ENCODE measurements at places on chromosomes 12 and 14.

GRCh38 chr14:68384335-68384734 lies 408.5 kb downstream of the ZFP36L1 start:
- DNase-seq = no peak

GRCh38 chr12:60415351-60415750 lies 819.5 kb downstream of the SLC16A7 start:
- no peak for DNase-seq

- DNase-seq = no peak
Measured at GRCh38 chr14:87877877-87878276, 115.1 kb downstream of the GALC start.

GRCh38 chr14:72644758-72645489 lies 249.0 kb downstream of the DPF3 start:
- no peak for DNase-seq

- DNase-seq = no peak
Measured at GRCh38 chr12:107503887-107504885, 181.4 kb upstream of the PWP1 start.

- DNase-seq = no peak
Measured at GRCh38 chr12:70467918-70468733, 102.0 kb downstream of the KCNMB4 start.

DNA sequence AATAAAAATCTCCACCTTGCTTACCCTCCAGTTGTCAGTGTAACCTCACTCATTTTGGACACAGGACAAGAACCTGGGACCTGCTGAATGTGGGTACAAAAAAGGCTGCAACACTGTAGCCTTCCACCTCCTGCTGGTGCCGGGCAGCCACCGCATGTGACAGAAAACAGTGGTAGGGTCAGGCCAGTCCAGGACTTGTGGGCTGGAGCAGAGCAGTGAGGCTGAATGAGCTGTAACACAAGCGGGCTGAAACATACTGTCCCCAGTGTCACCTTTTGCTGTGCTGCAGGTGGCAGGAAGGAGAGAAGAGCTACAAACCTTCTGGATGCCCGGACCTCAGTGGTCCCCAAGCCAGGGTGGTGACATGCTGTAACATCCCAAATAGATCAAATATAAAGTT lies 465.4 kb upstream of the FOXG1 start:
- DNase-seq = no peak

GRCh38 chr14:69879175-69880043 lies at the start of gene SMOC1:
Gene SMOC1, plus strand, starts transcription at chr14:69879416. Its CDS starts 263 bp downstream, at chr14:69879679.
- no peak for DNase-seq

DNA sequence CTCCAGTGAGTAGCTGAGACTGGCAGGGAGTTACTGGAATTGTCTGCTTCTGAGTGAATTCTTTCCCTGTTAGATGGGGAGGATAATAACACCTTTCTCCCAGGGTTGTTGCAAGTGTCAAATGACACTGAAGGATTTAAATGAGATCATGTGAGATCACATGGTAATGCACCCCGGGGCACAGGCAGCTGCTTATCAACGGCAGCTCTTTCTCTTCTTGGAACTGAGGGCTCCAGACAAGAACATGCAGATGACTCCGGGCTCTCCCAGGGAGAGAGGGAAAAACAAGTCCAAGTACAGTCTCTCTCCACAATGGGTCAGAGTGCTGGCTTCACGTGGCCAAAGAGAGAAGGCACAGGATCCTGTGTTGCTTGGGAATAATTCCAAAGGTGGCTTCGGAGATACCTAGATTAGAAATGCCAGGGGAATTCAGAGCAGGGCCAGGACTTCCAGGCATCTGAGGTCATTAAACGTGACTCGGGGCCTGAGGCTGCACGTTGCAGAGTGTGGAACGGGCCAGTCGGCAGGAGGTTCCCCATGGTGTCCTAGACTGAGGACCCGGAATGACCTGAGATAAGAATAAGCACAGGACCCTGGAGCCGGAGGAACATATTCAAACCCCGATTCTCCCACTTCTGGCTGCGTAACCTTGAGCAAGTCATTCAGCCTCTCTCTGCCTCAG lies 109.2 kb downstream of the PRMT8 start:
- no peak for DNase-seq

- DNase-seq = no peak
Measured at GRCh38 chr14:31578266-31578665, 17.1 kb downstream of the NUBPL start.

DNA sequence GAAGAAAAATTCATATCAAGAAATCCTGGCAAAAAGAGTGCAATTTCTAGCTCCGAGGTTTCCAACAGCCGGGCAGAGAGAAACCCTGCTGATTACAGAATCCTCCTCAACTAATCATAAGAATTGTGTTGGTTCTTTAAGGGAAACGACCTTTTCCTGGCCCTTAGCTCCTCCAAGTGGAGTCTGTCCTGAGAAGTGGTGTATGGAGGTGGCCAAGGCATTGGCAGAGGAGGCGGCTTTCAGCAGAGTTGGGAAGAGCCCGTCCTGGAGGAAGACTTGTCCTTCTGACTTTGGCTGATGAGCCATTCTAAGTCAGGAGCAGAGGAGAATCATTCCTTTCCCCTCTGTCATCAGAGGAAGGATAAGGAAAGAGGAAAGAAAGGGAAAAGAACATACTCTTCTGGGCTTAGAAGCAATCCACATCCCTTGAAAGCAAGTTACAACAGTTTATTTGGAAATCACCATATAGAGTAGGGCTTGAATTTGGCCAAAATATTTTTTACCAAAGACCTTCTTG lies 46.5 kb upstream of the PTCSC3 start:
- no peak for DNase-seq

DNA sequence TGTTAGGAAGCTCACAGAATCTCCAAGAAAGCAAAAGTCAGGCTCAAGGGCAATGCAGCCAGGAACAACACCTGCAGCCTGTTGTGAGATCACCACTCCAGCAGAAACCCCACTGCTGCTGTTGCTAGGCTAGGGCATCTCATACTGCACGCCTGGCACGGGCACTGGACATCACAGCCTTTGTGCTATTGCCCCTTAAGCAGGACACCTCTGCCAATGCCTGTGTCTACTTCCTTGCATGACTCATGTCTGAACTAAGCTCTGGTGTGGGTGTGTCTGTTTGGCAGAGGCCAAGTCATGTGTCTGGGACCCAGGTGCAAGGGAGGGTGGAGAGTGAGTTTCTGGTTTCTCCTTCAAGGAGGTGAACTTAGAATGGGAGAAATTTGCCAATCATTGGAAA lies 10.0 kb upstream of the DDX47 start:
- no peak for DNase-seq

DNA sequence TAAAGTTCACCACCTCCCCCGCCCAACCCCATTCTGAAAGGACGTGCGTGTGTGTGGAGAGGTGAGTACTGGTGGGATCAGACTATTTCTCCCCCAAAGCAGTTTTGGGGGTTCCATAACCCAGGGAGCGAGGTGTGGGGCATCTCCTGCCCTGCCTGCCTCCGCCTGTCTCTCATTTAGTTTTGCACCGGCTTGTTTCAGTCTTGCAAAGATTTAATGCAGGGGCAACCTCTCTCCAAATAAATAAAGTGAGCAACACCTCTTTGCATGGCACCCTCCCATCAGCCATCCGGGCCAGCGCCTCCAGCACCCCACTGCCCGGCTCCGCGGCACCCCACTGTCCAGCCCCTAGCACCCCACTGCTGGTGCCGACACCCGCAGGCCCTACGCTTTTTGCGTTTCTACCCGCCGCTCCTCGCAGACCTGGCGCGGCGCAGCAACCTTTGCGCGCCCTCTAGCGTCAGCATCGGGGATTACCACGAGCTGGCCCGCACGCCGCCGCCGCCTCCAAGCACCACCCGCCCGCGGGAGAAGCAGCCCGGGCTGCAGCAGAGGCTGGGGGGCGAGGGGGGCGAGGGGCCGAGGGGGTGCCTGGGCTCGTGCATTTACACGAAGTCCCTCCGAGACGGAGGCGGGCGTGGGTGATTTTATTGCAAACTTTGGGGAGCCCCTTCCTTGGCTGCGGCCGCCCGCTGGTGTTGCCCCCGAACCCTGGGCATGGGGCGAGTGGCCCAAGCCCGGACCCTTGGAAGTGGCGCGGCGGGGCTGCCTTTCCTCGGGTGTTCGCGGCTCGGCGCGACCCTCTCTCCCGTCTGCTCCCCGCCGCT lies 55.8 kb upstream of the VRK1 start:
- no peak for DNase-seq

GRCh38 chr14:70658899-70659298 lies 17.2 kb downstream of the TTC9 start:
- no peak for DNase-seq

DNA sequence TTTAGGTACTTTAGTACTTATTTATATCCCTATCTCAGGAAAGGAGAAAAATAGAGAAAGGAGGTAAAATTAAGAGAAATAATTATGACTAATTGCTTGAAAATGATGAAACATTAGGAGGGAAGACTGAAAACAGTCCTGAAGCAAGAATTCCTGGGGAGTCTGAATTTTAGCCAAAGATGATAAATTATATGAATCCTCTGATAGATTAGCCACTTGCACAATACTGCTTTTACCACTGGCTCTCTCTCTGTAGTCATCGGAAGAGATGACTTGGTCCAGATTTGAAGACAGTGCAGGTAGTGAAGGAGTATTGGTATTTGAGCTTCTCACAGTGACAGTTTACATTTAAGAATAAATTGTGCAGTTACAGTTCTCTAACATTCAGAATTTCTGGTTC lies 83.8 kb upstream of the CLEC14A start:
- no peak for DNase-seq

- DNase-seq = no peak
Measured at GRCh38 chr12:92036061-92036620, 109.5 kb downstream of the BTG1 start.

DNA sequence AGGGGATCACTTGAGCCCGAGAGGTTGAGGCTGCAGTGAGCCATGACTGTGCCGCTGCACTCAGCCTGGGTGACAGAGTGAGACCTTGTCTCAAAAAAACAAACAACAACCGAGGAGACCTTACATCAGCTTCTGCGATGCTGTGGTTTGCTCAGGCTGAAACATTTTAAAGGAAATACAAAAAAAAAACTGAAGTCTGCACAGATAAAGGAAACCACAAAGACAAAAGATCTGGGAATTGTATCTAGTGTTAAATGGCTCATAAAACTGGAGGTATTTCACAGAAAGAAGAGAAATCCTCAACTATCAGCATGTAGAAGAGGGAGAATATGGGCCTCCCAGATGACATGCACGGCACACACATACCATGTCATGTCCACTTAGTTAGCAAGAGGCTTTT lies 60.3 kb upstream of the VPS33A start:
- no peak for DNase-seq

GRCh38 chr14:69133206-69134125 lies 19.5 kb downstream of the DCAF5 start:
- DNase-seq = no peak

GRCh38 chr14:24843494-24843893 lies 206.5 kb downstream of the STXBP6 start:
- no peak for DNase-seq

DNA sequence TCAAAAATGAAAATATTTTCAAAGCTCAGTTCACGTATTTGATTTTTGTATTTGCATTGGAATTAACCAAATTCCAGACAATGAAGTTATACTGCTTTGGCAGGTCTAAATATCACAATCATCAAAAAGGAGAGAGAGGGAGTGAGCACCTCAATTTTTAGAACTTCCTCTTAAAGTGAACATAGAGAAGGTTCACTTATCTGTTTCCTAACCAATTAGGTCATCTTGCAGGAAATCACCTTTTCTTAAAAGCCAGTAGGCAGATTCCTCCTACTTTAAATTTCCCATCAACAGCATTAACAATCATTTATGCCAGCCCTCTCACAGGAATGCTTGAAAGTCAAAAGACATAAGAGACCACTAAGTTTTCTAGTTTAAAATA lies 388.7 kb downstream of the ZFP36L1 start:
- DNase-seq = no peak

DNA sequence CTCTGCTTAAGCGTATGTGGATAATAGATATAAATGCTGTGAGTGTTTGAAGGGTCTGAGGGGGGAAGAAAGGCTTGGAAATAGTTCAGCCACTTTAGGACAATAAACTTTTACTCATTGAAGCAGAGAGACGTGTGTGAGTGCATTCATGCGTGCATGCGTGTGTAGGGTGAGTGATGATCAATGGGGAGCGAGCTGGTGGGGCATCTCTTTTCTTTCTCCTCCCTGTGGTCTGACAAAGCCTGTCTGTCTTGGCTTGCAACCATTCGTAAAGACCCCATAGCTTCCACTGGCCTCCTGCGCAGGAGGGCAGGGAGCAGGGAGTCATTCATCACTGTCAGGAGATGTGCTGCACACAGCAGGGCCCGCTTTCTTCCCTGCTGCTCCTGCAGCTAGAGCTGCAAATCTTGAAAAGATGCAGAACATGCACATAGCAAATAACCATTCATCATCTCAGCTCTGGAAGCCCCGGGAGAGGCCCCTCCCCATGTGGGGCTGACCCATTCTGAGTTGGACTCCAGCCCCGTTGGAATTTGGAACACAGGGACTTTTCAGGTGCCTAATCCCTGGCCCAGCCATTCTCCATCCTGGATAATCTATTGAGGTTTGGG lies 223.2 kb downstream of the PPM1H start:
- no peak for DNase-seq
